ENCODE measurements at places on chromosomes 6 and 20.

GRCh38 chr6:150598401-150598800 lies 1.3 kb upstream of the PLEKHG1 start:
- DNase-seq, result no peak

- no peak for DNase-seq
Measured at GRCh38 chr6:53441761-53442160, 93.0 kb upstream of the ELOVL5 start.

GRCh38 chr6:149923327-149923986 lies 536 bp upstream of the RAET1G start:
- DNase-seq, result no peak

DNA sequence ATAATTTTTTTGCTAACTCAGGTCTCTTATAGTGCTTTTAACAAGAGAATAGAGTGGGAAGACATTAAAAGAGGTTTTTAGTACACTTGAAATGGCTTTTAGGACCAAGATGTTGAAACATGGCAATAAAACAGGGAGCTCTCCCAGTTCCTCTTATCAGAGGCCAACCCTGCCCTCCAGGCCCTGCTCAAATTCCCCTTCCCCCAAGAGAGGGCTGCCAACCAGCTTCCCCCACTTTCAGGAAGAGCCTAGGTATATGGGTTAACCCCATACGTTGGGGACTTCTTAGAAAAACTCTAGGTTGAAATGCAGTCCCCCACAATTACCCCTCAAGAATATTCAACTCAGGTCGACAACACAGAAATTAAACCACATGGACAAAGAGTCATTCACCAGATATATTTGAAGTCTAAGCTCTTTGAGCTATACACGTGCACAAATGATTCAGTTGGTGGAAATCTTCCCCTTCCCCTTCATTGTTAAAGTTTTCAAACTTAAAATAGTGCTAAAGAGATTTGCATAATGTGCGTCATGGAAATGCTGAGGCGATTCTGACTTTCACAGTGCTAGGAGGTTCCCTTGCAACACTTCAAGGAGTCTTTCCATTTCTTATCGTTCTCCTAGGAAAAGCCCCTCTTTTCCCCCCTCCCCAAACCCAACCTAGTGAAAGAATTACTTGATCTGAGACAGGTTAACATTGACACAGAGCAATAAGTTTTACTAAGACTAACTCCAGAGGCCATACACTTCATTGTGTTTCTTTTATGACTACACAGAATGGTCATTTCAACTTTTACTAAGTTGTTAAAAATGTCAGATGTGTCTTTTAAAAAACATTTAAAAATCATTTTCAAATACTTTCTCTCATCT lies 49.8 kb upstream of the ENPP5 start:
- no peak for DNase-seq

- DNase-seq, result no peak
Measured at GRCh38 chr6:106287215-106287614, 38.3 kb downstream of the ATG5 start.

GRCh38 chr20:24819331-24819965 lies 129.6 kb upstream of the CST7 start:
- no peak for DNase-seq

- DNase-seq, result no peak
Measured at GRCh38 chr6:24273096-24273870, 84.6 kb downstream of the DCDC2 start.

DNA sequence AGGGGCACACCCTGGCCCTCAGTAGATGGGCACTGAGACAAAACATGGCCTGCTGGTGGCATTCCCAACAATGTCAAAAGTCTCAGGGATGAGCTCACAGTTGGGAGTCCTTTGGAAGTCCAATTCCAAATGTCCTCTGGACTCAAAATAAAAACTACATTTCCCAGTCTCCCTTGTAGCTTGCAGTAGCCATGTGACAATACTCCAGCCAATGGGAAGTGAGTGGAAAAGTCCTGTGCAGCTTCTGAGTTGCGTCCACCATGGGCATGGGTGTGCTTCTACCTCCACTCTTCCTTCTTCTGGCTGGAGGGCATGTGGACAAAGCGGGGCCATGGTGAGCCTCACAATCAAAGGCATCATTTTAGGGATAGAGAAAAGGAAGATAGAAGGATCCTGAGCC lies 5.8 kb upstream of the ADAM33 start:
- DNase-seq, result no peak

DNA sequence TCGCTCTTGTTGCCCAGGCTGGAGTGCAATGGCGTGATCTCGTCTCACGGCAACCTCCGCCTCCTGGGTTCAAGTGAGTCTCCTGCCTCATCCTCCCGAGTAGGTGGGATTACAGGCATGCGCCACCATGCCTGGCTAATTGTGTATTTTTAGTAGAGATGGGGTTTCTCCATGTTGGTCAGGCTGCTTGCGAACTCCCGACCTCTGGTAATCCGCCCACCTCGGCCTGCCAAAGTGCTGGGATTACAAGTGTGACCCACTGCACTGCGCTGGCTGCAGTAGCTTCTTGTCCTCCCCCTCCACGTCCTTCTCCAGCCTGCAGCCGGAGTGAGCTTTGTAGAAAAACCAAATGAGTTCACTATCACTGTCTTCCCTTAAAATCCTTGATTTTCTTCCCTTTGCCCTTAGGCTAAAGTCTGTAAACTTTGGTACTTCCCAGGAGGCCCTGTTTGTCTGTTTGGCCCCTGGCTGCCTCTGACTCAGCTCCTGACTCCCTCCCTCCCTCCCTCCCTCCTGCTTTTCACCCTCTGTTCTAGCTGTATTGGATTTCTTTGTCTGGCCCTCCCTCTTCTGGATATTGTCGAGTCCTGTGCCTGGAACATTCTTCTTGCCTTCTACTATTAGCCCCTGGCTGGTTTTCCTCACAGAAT lies 12.9 kb downstream of the PARD6B start:
- no peak for DNase-seq

DNA sequence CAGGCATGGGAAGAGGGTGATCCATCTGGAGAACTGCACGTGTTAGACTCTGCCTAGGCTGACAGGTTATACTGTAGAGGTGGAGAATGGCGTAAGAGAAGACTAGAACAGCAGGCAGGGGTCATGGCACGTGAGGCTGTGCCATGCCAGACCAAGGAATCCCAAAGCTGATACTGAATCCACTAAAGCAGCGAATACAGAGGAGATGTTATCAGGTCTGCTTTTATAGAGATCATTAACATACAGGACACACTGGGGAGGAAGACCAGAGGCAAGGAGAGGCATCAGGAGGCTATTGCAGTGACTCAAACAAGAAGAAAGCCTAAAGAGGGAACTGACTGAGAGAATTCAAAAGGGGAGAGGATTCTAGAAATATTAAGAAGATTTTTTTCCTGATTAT lies 12.9 kb downstream of the PHACTR1 start:
- DNase-seq, result no peak

DNA sequence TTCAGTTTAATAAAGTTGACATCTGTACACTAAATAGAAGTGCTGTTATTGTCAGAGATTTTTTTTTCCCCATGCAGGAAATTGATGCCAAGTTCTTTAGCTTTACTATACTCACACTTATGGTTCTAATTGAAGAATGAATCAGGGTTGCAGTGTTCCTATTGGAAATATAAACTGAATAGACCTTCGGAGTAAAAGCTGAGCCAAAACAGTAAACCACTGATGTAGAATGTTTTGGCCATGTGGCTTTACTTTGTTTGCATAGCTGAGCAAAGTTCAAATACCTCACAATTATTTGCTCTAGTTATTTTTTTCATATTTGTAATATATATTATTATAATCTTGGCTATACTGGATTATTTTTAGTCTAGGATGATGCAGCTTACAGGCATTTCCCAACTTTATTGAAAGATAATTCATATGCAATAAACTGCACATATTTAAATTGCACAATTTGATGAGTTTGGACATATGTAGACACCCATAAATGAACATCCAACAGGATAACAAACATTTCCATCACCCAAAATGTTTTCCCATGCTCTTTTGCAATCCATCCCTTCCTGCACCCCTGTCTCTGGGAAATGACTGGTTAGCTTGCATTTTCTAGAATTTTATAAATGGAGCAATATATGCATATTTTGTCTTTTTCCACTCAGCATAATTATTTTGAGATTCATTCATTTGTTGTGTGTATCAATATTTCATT lies 105.8 kb upstream of the NOX3 start:
- no peak for DNase-seq

DNA sequence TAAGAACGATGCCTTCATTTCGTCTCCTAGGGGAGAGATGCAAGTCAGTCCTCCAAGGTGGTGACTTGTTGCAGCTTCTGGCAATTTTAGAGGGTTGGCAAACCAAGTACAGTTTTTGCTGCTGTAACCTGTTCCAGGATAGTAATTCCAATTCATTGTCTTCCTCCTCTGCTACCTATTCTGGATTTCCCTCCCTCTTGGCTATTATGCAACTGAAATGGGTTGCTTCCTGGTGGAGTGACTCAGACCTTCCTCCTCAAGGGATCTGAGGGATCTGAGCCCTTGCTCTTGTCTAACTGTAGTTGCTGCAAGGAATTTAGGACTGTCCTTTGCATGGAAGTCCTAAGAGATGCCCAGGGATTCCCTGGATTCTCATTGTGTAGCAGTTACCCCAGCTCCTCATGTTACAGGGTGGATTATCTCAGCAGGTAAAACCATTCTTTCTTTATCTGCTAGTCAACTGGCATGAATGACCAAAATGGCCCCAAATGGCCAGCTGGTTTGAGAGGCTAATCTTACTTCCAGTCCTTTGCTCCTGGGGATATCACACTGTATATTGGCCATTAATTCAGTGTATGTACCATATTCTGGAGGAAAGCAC lies 17.6 kb upstream of the ELMO2 start:
- no peak for DNase-seq

DNA sequence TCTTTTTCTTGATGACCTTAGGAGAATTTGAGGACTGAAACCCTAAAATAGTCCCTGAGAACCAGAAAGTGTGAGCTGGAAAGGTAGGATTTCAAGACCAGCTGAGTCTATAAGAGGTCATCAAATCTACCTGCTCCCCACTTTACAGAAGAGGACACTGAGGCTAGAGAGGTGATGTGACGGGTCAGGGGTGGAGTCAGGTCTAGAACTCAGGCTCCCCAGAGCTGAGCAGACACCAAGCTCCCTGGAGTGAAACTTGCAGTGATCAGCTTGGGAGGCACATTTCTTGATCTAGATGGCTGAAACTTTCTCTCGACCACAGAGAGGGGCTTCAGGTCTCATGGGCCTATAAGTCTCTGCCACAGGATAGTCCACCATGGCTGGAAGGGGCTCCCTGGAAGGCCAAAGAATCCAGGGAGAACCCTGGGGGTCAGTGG lies 55.1 kb downstream of the HNF4A start:
- DNase-seq, result no peak

- no peak for DNase-seq
Measured at GRCh38 chr6:3259491-3259958, 778 bp downstream of the PSMG4 start.

DNA sequence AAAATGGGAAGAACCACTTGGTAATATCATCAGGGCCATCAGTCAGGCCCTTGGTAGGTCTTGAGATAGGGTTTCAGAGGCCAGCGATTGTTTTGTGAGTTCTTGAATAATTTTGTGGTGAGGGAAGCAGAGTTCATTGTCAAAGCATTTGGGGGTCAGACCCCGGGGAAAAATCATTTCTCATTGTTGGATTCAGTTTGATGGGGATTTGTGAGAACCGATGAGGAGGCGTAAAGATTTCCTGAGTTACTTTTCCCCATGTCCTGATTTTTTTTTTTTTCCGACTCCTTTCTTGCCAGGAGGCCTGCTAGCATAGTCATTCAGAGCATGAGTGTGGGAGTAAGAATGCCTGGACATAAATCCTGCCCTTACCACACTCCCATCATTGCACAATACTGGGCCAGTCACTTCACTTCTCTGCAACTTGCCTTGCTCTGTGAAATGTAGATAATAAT lies 60.3 kb downstream of the TSHZ2 start:
- no peak for DNase-seq

DNA sequence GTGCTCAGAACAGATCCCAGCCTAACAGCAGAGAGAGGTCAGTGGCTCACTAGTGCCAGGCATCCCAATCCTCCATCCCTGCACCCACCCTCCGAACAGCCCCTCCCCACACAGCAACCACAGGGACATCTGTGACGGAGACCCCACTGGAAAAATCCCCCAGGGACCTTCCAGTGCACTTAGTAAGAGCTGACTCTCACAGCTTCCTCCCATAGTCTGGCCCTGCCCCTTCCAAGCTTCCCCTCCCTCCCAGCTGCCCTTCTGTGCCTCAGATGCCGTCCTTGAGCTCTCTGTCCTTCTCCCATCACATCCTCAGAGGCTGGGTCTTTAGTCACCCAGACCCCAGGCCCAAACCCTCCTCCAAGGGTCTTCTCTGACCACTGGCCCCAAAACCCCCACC lies 9.7 kb upstream of the THBS2 start:
- DNase-seq, result no peak

- DNase-seq, result no peak
Measured at GRCh38 chr20:53602661-53603060, 9.0 kb upstream of the ZNF217 start.

- DNase-seq, result no peak
Measured at GRCh38 chr20:34475979-34476736, 40.1 kb upstream of the DYNLRB1 start.

- DNase-seq, result no peak
Measured at GRCh38 chr6:90497411-90497810, 89.5 kb downstream of the MAP3K7 start.

- DNase-seq, result no peak
Measured at GRCh38 chr6:112466373-112467151, 119.4 kb downstream of the RFPL4B start.

DNA sequence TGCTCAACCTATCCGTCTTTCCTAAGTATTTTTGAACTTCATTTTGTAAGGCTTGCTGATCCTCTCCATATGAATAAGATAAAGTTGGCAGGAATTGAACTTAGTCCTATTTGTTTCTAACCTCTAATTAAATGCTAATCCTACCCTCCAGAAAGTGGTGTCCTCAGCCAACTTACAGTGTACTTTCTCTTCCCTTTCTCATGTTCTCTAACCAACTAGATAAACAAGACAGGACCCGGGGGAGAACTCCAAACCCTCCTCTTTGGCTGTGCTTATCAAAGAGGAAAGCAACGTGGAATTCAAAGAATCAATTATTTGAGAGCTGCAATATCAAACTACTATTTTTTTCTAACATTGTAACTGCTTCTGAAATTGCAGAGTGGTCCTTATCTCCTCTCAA lies 56.5 kb upstream of the NRSN1 start:
- DNase-seq, result no peak

- DNase-seq, result no peak
Measured at GRCh38 chr20:20992686-20993360, 113.3 kb downstream of the LINC00237 start.

DNA sequence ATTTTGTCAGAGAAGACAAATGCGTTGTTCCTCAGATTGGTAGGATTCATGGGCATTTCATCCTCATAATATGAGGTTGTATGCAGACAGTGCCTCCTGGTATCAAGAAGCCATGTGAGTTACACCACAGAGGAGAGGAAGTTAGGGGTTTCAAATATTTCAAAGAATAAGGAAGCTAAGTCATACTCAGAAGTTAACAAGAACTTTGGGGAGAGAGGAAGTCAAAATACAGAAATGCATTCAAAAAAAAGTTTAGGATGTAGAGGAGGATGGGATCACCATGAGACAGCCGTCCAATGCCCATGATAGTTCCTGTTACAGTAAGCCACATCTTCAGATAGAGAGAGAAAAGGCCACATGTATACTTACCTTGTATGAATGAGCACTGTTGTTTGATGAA lies 22.3 kb downstream of the HLA-DOB start:
- no peak for DNase-seq

- DNase-seq, result no peak
Measured at GRCh38 chr20:49859807-49860206, 47.2 kb downstream of the SLC9A8 start.

Data from stimulated activated CD4-positive, alpha-beta T cell treated with anti-CD3 and anti-CD28 coated beads, Interleukin-1b, Interleukin-23, amount 100 ng/mL, for 1 hour (primary cell).